ENCODE measurements at places on chromosomes 4 and X. TPM values are rescaled to one million over a fixed set of nuclear protein-coding genes. Genes with fewer than 3 reads are reported as not detected.

NDP gene
- 0.66 TPM for total RNA-seq

HOPX gene
- total RNA-seq, result 3.1 TPM

LANCL3 gene
- 0.13 TPM for total RNA-seq

NOX1 gene
- total RNA-seq, result not detected

CXCL6 gene
- 0.20 TPM for total RNA-seq

PPP4R3C gene
- total RNA-seq, result not detected

MEPE gene
- total RNA-seq, result not detected

MBNL3 gene
- total RNA-seq, result 29.8 TPM

GAB1 gene
- 45.0 TPM for total RNA-seq

CLDN34 gene
- 0.84 TPM for total RNA-seq

SYN1 gene
- total RNA-seq, result 3.7 TPM

S100P gene
- total RNA-seq, result 1.1 TPM

- no peaks in the 10 kb centered on the region for H3K36me3 ChIP-seq
- H3K4me1 ChIP-seq, result no peaks in the 10 kb centered on the region
- H3K27me3 ChIP-seq, result no peaks in the 10 kb centered on the region
- no peak overlapping the region for H3K27ac ChIP-seq
- H3K4me3 ChIP-seq, result no peak overlapping the region
These were observed 65.7 kb upstream of the FGF13 start for GRCh38 chrX:138777230-138777629.

GRCh38 chrX:42143866-42144592 lies 220.7 kb upstream of the CASK start:
- peaks cover 3% of the 10 kb centered on the region for H3K36me3 ChIP-seq
- peaks cover 10% of the 10 kb centered on the region for H3K4me1 ChIP-seq
- H3K27me3 ChIP-seq, result no peaks in the 10 kb centered on the region
- H3K27ac ChIP-seq, result peak overlapping the region; percentile 19
- no peak for DNase-seq

- DNase-seq, result no peak
- H3K27ac ChIP-seq, result no peak overlapping the region
- H3K36me3 ChIP-seq, result no peaks in the 10 kb centered on the region
- no peak overlapping the region for H3K4me3 ChIP-seq
- H3K27me3 ChIP-seq, result no peaks in the 10 kb centered on the region
These were observed 67.3 kb upstream of the HHIP start for GRCh38 chr4:144578681-144579080.

- no peaks in the 10 kb centered on the region for H3K27me3 ChIP-seq
- no peak overlapping the region for H3K4me3 ChIP-seq
- H3K4me1 ChIP-seq, result no peaks in the 10 kb centered on the region
- H3K27ac ChIP-seq, result no peak overlapping the region
These were observed 254.6 kb downstream of the CBLL2 start for GRCh38 chrX:22527302-22527701.

DNA sequence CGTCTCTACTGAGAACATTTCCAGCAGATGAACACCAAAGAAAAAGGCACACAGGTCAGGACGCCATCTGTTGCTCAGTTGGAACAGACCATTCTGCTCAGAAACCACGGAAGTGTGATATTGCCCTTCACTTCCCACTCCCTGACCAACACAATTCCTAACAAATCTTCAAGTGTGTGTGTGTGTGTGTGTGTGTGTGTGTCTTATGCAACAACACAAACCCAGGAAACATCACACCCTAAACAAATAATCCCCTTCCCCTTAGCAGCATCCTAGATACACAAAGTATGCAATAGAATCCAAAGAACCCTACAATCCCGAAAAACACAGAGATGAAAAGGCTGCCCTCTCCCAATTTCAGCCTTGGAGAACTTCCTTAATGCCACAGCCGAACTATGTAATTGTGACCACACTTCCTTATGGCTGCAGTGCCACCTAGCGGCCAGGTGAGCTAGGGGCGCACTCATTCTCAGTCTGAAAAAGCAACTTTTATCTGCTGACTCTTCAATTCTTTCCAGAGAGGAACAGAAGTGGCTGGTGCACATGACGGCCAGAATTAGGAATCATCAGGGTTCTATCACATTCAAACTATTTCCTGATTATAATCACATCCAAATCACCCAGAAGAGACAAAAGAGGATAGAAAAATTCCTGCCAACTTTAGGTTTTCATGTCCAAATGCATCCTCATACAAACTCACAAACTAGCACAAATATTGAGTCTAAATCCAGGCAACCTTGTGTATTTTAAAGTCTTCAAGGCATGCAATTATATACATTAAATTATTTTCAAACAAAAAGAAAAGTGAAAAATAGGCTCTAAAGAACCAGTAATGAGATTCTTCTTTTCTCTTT lies 164.9 kb downstream of the DHX15 start:
- H3K27ac ChIP-seq, result no peak overlapping the region
- peak; percentile 87 for DNase-seq
- no peak overlapping the region for H3K4me3 ChIP-seq
- peaks cover 22% of the 10 kb centered on the region for H3K27me3 ChIP-seq
- no peaks in the 10 kb centered on the region for H3K36me3 ChIP-seq

DNA sequence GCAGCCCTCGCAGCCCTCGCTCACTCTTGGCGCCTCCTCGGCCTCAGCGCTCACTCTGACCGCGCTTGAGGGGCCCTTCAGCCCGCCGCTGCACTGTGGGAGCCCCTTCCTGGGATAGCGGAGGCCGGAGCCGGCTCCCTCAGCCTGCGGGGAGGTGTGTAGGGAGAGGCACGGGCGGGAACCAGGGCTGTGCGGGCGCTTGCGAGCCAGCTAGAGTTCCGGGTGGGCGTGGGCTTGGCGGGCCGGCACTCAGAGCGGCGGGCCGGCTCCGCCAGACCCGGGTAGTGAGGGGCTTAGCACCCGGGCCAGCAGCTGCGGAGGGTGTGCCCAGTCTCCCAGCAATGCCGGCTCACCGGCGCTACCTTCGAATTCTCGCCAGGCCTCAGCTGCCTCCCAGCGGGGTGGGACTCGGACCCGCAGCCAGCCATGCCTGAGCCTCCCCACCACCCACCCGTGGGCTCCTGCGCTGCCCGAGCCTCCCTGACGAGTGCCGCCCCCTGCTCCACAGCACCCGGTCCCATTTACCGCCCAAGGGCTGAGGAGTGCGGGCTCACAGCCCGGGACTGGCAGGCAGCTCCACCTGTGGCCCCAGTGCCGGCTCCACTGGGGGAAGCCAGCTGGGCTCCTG lies 1.4 kb upstream of the AADAT start:
- DNase-seq, result no peak
- H3K27ac ChIP-seq, result no peak overlapping the region
- H3K27me3 ChIP-seq, result no peaks in the 10 kb centered on the region
- H3K4me3 ChIP-seq, result peak overlapping the region; percentile 92

- H3K4me1 ChIP-seq, result no peaks in the 10 kb centered on the region
- no peak overlapping the region for H3K27ac ChIP-seq
- no peak for DNase-seq
- no peaks in the 10 kb centered on the region for H3K27me3 ChIP-seq
- no peak overlapping the region for H3K4me3 ChIP-seq
These were observed 85.6 kb downstream of the ANTXR2 start for GRCh38 chr4:79987401-79987800.

DNA sequence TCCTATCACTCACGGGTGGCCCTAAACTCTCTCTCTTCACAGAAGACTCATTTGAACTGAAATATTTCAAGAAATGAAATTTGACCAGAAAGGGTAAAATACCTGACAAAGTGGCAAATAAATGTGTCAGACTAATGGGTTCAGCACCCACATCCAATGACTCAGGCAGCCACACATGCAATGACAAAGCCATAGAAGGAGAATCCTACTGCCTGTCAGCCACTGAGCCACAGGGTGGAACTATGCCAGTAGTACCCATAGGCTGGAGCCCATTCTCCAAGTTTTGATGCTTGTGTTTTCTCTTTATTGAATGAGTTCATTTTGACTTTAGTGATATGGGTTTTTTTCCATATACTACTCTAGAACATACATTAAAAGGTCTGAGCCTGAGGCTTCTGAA lies 179.0 kb downstream of the BEND2 start:
- H3K4me3 ChIP-seq, result no peak overlapping the region
- no peak for DNase-seq
- peaks cover 3% of the 10 kb centered on the region for H3K36me3 ChIP-seq
- peaks cover 4% of the 10 kb centered on the region for H3K4me1 ChIP-seq
- H3K27ac ChIP-seq, result no peak overlapping the region

- H3K4me1 ChIP-seq, result peaks cover 10% of the 10 kb centered on the region
- DNase-seq, result no peak
- H3K36me3 ChIP-seq, result peaks cover 70% of the 10 kb centered on the region
- peak overlapping the region; percentile 66 for H3K27ac ChIP-seq
- H3K4me3 ChIP-seq, result no peak overlapping the region
- no peaks in the 10 kb centered on the region for H3K27me3 ChIP-seq
These were observed 46.3 kb downstream of the ATP10D start for GRCh38 chr4:47531241-47531953.

GRCh38 chr4:36133658-36134057 lies 110.7 kb downstream of the ARAP2 start:
- peaks cover 7% of the 10 kb centered on the region for H3K4me1 ChIP-seq
- no peak for DNase-seq
- H3K27ac ChIP-seq, result no peak overlapping the region

DNA sequence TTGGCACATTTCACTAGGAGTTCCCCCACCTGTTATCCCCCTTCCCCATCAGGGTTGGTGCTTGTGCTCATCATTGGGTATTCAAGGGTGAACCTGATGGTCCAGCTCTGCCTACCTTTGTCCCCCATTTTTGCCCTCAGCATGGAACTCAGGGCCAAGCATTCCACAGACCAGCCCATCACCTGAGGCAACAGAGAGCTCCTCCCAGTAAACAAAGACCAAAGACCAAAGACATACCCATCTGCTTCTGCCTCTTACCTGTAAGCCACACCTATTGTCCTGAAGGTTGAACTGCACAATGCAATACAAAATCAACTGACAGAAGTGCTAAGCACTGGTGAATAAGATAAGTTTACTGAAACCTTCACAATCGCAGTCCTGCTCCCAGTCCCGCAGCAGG lies 237.5 kb downstream of the PAPSS1 start:
- H3K27me3 ChIP-seq, result no peaks in the 10 kb centered on the region
- no peaks in the 10 kb centered on the region for H3K4me1 ChIP-seq
- no peak overlapping the region for H3K4me3 ChIP-seq
- peaks cover 11% of the 10 kb centered on the region for H3K36me3 ChIP-seq
- H3K27ac ChIP-seq, result no peak overlapping the region
- DNase-seq, result no peak

GRCh38 chrX:105190252-105190853 lies 30.1 kb downstream of the TEX13A start:
- no peak overlapping the region for H3K27ac ChIP-seq
- no peaks in the 10 kb centered on the region for H3K36me3 ChIP-seq
- no peaks in the 10 kb centered on the region for H3K27me3 ChIP-seq
- no peaks in the 10 kb centered on the region for H3K4me1 ChIP-seq

DNA sequence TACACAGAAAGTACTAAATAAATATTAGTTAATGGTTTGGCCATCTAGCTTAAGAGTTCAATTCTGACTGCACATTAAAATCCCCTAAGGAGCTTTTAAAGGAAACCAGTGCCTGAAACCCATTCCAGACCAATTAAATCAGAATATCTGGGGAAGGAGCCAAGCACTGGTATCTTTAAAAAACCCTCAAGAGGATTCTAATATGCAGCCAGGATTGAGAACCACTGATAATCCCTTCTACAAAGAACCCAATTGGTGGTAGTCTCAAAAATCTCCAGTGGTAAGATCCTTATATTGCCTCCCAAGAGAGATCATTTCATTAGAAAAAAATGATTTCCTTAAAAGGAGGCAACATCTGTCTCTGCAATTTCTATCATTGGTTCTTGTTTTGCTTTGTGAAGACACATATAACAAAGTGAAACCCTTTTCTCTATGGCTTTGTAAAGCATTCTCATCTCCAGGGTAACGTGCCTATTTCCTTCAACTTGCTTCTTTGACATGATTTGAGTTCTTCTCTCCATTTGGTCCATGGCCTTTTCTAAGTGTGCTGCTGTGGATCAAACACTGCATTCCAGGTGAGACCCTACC lies 3.5 kb downstream of the GPR34 start:
- DNase-seq, result no peak
- H3K27ac ChIP-seq, result no peak overlapping the region
- H3K27me3 ChIP-seq, result no peaks in the 10 kb centered on the region
- peaks cover 5% of the 10 kb centered on the region for H3K36me3 ChIP-seq
- H3K4me1 ChIP-seq, result no peaks in the 10 kb centered on the region

- H3K4me3 ChIP-seq, result no peak overlapping the region
- no peaks in the 10 kb centered on the region for H3K27me3 ChIP-seq
- no peak overlapping the region for H3K27ac ChIP-seq
These were observed 68.7 kb upstream of the DCLK2 start for GRCh38 chr4:150009533-150009932.

GRCh38 chr4:185902654-185903053 lies 90.7 kb upstream of the SORBS2 start:
- peaks cover 13% of the 10 kb centered on the region for H3K27me3 ChIP-seq
- DNase-seq, result no peak
- H3K36me3 ChIP-seq, result no peaks in the 10 kb centered on the region
- H3K27ac ChIP-seq, result no peak overlapping the region
- H3K4me1 ChIP-seq, result no peaks in the 10 kb centered on the region
- H3K4me3 ChIP-seq, result no peak overlapping the region

- DNase-seq, result no peak
- no peaks in the 10 kb centered on the region for H3K4me1 ChIP-seq
- H3K36me3 ChIP-seq, result no peaks in the 10 kb centered on the region
- no peak overlapping the region for H3K4me3 ChIP-seq
These were observed 81.9 kb upstream of the HUWE1 start for GRCh38 chrX:53768451-53768850.

DNA sequence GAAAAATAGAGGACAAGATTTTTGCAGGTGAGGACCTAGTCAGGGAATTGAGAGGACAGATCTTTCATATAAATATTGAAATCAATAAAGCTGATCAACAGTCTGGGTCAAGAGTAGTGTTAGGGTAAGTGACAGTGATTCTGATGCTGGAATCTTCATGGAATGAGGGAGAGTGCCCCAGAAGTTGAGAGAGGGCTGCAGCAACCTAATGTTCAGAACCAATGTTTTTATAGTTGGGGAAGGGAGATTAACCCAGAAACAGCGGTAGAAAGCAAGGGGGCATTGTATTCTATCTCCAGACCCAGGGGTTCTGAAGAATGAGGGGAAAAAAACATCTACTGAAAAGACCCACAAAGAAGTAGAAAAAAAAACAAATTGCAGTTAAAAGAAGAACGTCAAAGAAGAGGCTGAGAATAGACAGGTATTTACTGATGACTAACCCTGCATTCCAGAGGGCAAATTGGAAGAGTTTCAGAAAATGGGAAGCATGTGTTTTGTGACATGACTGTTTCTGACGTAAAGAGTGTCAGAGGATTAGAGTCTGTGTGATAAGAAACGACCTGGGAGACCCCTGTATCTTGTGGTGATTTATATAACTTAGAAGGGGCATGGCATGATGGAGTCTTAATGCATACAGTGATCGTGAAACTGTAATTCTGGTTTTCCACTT lies 819.6 kb upstream of the EPHA5 start:
- H3K4me3 ChIP-seq, result no peak overlapping the region
- H3K27ac ChIP-seq, result no peak overlapping the region
- no peak for DNase-seq
- peaks cover 10% of the 10 kb centered on the region for H3K4me1 ChIP-seq

- H3K4me3 ChIP-seq, result no peak overlapping the region
- no peak overlapping the region for H3K27ac ChIP-seq
- DNase-seq, result no peak
- H3K4me1 ChIP-seq, result no peaks in the 10 kb centered on the region
- no peaks in the 10 kb centered on the region for H3K27me3 ChIP-seq
- peaks cover 27% of the 10 kb centered on the region for H3K36me3 ChIP-seq
These were observed 24.1 kb upstream of the MRFAP1 start for GRCh38 chr4:6616087-6616995.
